ENCODE measurements at places on chromosomes 16 and 17. TPM values are rescaled to one million over a fixed set of nuclear protein-coding genes. Genes with fewer than 3 reads are reported as not detected.

- DNase-seq: no peak
Observed at GRCh38 chr17:60792250-60792898, 114.7 kb downstream of the BCAS3 start.

DNA sequence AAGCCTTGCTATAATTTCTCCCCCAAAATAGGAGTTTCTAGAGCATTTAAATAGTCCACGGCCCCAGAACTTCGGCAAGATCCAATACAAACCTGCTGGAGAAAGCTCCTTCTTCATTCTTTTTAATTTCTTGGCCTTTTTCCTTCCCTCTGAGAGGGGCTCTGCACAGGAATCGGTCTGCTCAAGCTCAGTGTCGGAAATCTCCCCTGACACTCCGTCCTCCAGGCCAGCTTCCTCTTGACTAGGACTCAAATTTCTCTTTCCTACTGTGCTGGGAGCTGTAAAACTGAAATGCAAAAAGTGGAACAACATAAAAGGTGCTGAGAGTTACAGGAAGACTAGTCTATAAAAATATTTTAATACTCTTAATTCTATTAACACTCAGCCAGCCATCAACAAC is 183.3 kb downstream of the PARN start:
- DNase-seq: no peak

GRCh38 chr17:1315891-1316403 is 36.5 kb downstream of the TRARG1 start:
- no peak for DNase-seq

GRCh38 chr16:56255904-56256303 is 64.6 kb downstream of the GNAO1 start:
- no peak for DNase-seq

GRCh38 chr16:17108596-17108995 is 362.2 kb downstream of the XYLT1 start:
- no peak for DNase-seq

GRCh38 chr16:4064950-4065352 is 51.3 kb downstream of the ADCY9 start:
- no peak for DNase-seq

DNA sequence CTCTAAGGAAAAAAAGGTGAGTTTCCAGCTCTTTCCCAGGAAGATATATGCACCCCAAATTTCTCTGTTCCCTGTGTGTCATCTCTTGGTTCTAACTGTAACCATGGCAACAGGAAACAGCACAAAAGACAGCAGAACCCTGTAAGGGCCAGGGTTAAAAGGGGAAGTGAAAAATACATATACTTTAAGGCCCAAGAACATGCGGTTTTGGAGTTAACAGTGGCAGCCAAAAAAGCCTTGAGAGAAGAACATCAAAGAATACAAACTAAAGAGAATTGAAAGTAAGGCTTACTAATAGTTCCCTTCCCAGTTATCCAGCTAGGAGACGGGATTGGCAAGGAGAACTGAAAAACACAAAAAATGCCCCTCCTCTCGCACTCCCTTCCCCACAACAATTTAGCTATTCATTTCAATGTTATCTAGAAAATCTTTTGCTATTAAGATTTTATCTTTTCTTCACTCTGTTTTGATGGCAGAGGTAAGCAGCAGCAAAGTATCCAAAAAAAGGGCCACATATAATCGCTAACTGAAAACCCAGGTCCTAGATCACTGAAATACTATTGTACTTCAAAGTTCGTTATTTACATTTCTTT is 1.5 kb downstream of the SPOP start:
- DNase-seq: no peak

DNA sequence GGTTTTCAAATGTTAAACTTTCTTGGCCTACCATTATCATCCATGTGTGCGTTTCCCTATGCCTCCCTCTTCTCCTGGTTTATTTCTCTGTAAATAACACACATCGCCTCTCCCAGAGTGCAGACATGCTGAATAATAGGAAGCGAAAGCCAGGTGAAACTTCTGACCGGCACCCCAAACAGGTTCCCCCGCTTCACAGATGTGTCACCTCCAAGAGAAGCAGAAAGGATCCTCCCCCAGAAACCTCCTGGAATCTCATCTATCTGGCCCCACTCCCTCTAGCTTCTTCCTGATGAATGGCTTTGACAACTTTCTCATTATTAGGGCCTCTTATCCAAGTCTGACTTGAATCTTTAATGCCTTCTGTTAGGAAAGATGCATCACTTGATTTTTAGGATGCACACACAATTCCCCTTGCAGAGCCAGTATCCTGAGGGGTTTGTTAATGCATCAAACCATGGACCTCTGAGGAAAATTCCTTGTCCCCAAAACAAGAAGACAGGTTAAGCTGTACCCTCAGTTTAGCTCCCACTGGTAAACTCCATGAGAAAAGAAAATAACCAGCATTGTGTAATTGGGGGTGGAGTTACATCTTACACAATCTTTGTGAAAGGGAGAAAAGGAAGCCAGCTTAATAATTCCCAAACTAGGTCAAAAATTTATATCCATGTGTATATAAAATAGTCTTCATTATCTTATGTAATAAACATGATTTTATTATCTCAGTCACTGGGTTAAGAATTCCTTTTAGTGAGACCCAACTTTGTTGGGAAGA is 20.1 kb upstream of the HYDIN start:
- no peak for DNase-seq

GRCh38 chr17:55265311-55266021 is 706 bp downstream of the HLF start:
- no peak for DNase-seq

DNA sequence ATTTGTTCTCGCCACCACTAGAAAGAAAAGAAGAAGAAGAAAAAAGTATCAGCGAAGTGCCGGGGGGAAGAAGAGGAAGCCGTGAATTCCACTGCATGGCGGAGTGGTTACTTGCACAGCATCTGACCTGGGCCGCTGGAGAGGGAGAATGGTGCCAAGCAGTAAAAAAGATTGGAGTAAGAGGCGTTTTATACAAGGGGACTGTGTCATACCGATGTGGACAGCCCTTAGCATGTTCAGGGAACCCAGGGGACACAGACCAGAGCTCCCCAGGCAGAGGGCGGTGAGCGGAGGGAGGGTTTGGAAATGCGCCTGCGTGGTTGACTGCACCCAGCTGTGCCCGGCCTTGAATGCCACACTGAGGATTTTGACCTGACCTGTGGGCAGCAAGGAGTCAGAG is 52.8 kb downstream of the PLXDC1 start:
- no peak for DNase-seq

DNA sequence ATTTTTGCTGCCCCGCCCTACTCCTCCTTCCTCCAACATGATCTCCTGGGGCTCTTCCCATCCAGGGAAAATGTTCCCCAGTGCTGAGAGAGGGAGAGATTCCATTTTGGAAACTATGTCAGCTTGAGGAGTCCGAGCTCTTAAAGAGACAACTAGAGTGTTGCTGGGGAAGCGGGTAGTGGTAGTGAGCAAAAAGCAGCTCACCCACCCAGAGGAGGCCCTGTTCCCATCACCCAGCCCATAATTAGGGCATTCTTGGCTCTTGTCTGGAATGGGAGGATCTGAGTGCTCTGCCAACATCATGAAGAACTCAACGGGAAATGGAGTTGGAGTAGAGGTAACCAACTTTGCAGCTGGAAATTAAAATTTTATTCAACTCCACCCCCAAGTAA is 9.1 kb upstream of the MSL1 start:
- DNase-seq: no peak

- DNase-seq: peak; percentile 61
Observed at GRCh38 chr17:57918017-57918895, 37.0 kb downstream of the CUEDC1 start.

GRCh38 chr17:28968914-28969295 is 17.6 kb upstream of the PHF12 start:
- no peak for DNase-seq

DNA sequence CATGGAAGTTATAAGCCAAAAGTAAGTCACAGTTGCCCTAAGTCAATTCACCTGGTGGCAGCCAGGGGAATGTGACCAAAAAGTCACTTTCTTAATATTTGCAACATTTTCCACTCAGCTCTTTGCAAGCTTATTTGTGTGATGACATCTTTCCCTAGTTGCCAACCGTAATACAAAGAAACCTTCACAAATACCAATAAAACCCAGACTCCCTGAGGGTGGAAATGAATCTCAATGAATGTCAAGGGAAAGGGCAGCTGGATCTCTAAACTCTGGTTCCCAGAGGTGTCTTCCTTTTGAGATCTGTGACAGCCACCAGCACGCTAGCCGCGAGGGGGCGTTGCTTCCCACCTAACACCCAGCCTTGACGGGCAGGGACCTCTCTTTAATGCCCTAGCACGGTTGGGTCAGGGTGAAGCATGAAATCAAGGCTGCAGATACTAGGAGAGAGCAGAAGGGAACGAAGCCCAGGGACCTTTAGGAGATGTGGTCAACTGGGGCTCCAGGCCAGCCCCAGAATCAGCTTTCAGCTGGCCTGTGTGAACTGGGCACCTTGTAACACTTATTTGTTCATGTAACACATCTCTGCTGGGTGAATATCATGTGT is 82.2 kb downstream of the CMC2 start:
- DNase-seq: no peak

GRCh38 chr16:46789499-46790414 is 41.2 kb downstream of the C16orf87 start:
- peak; percentile 77 for DNase-seq

DNA sequence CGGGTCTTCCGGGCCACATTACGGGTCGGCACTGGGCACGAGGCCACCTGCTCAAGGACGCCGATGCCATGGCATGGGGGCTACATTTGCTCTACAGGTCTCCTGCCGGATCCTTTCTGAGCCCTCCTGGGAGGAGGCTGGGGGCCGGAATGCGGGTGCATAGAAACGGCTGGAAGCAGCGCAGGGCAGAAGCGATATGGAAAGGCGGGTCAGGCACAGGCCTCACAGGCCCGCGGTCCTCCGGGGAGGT is 28.4 kb downstream of the AXIN1 start:
- DNase-seq: no peak

GRCh38 chr16:48426244-48427141 is 41.3 kb upstream of the SIAH1 start:
- DNase-seq: no peak

GRCh38 chr17:35784895-35785294 is 10.5 kb downstream of the MMP28 start:
- DNase-seq: no peak

The OTOA gene
- not detected for total RNA-seq

The LGALS3BP gene
- total RNA-seq: 68.1 TPM

The C17orf100 gene
- 3.1 TPM for total RNA-seq

The PIGL gene
- 20.0 TPM for total RNA-seq

The FBXL19 gene
- total RNA-seq: 20.2 TPM

The MMP2 gene
- 0.14 TPM for total RNA-seq

The NPIPB13 gene
- total RNA-seq: 6.7 TPM

The NF1 gene
- 69.5 TPM for total RNA-seq
